ENCODE measurements at places on chromosomes 11 and 22.
A peak's percentile ranks its signal among the peaks of the same experiment; 100 is the strongest.

DNA sequence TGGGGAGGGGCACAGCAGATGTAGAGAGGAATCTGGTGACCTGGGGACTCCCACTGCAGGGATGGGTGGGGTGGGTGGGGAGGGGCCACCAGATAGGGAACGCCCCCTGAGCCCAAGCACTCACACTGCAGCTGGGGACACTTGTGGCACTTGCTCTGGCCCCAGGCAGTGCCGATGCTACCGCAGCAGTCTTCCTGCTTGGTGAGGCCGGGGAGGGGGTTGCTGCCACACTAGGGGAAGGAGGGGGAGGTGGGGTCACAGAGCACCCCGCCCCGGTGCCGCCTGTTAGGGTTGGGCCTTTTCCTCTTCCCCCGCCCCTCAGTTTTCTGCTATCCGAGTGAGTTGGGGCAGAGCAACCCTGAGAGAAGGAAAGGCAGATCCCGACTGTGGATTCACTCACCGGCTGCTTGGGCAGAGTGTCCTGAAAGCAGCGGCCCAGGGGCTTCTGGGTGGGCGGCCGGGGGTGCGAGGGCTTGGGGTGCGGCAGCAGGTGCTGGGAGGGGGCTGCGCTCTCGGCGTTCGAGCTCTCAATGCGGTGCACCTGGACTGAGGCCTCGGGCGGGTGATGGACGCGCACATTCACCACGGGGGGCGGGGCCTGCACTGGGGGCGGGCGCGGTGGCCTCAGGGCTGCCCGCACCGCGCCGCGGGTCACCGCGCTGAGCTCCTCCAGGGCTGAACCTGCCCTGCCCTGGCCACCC, 4.7 kb downstream of the LTBP3 start:
- no peak for DNase-seq

DNA sequence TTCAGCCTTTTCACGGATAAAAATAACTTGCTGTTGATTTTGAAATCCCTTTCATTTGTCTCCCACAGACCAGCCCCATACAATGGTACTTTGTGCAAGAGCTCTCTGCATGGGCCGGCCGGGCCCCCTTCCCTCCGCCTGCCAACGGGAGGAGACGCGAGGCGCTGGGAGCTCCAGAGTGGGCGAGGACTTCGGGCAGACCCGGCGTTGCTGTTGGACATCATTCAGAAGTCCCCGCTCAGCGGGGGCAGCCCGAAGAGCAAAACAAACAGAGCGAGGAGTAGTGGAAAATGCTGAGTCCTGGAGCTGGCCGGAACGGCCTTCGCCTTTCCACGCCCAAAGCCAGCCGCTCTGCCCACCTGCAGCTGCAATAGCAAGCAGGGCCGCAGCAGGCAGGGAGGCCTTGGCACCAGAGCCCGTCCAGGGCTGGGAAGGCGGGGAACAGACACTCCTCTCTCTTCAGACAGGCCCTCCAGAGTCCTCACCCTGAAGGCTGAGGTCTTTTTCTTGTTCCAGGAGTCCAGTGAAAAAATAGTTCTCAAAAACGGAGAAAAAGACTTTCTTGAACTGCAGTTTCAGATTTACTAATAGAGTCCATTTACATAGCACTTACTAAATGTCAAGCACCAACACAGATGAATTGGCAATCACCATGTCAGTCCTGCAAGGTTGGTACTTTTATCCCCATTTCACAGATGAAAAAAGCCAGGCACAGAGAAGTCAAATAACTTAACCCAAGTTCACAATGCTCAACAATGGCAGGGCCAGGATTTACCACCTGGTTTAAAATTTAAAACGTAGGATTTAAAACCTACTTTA, 135.5 kb downstream of the ETS1 start:
- no peak for DNase-seq

GRCh38 chr11:17478070-17478469, 1.4 kb upstream of the ABCC8 start:
- no peak for DNase-seq

DNA sequence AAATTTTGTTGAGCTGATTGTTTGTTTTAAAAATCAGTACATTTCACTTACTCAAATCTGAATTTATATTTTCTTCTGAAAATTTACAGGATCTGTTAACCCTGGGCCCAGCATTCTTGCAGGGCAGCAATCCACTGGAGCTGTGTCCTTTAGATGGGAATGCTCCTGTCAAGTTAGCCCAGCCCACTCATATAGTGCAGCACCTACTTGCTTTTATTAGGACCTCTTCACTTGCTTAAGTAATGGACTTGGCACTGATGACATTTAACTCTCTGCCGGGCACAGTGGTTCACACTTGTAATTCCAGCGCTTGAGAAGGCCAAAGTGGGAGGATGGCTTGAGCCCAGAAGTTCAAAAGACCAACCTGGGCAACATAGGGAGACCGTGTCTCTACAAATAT, 89.6 kb downstream of the HSD17B12 start:
- no peak for DNase-seq

- peak; percentile 49 for DNase-seq
These were observed 43.2 kb upstream of the DLAT start for GRCh38 chr11:111982019-111982464.

DNA sequence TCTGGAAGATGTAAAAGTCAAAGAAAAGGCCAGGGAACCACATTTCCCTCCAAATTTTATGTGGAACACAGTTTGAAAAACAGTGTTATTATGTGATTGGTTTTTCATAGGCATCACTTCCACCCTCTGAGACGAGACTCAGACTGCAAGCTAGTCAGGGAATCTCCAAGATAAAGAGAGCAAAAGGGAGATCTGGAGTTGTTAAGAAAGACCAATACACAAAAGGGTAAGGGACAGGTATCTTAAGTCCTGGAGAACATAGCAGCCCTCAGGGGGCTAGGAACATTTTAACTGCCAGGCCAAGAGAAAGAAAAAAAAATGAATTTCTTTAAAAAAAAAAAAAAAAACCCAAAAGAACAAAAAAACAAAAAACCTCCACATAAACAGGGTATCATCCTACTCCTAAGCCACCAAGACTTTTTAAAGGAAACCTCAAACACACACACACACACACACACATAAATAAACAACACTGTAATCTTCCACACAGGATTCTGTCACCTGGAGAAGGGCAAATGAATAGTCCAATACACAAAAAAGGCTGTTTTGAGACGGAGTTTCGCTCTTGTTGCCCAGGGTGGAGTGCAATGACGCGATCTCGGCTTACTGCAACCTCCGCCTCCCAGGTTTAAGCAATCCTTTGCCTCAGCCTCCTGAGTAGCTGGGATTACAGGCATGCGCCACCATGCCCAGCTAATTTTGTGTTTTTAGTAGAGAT, 44.5 kb downstream of the CELF1 start:
- no peak for DNase-seq

GRCh38 chr11:112583261-112583893, 322.7 kb upstream of the PLET1 start:
- no peak for DNase-seq

GRCh38 chr22:45787759-45788158, 116.1 kb downstream of the ATXN10 start:
- no peak for DNase-seq

DNA sequence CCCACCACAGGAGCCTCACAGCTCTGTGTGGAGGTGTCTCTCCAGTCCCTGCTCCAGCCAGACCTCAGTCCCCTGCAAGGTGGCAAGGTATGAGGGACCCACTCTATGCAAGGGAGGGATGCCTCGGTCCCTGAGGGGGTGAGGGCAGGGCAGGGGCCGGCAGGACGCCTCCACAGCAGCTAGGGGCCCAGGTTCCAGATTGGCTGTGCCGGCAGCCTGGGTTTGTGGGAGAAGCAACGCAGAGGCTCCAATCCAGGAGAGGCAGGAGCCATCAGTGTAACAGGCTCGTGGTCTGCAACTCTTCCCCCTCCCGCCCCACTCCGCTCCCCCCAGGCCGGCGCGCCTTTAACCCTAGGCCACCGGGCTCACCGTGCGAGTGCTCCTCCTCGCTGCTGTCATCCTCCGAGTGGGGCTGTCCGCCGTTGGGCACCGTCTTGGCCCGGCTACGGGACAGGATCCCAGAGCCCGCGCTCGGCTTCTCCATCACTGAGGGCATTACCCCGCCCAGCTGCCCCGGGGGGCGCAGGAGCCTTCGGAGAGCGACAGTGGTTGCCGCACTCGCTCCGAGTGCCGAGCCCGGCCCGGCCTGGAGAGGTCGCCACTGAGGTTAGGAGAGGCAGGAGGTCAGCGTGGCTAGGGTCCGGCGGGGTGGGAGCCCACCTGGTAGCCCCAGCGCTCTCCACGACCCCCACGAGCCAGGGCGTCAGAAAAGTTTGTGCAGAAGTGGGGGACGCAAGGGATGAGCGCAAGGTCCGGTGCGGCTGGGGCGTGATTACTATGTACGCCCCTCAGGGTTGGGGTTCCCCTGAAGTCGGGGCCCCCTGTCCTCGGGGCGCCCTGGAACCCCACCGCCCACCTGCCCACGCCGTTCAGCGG, 765 bp downstream of the RCOR2 start:
- DNase-seq: peak; percentile 90

GRCh38 chr11:28727254-28727653, 619.1 kb downstream of the METTL15 start:
- DNase-seq: no peak

GRCh38 chr11:130924750-130925149, 8.5 kb upstream of the SNX19 start:
- DNase-seq: no peak

DNA sequence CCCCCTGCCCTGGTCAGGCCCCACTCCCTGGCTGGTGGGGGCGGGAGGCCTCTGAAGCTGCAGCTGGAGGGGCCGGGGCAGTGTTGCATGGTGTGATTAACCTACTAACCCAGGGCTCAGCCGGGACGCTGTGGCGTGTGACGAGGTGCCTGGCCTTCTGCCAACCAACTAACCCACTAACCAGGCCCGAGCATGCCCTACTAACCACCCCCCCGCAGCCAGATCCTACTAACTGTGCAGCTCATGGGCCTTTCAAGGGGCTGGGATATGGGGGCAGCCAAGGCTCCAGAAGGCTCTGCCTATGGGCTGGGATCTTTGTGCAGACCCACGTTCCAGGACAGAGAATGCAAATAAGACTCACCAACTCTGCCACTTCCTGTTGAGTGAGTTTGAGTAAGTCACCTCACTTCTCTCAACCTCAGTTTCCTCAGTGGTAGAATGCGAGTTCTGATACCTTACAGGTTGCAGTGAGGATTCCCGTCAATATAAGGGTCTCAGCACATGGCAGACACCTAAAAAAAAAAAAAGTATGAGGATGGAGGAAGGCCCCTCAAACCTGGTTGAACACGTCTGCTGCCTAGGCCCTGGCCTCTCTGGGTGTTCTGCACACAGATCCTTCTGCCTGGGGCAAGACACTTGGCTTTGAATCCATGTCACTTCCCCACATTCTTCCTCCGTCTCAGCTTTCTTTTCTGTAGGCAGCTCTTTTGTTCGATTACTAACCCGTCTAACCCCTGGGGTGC, 14.1 kb downstream of the MIAT start:
- no peak for DNase-seq

- no peak for DNase-seq
These were observed 9.0 kb upstream of the OR6M1 start for GRCh38 chr11:123815122-123815521.

- no peak for DNase-seq
These were observed 18.4 kb downstream of the PARVB start for GRCh38 chr22:44042249-44043218.

DNA sequence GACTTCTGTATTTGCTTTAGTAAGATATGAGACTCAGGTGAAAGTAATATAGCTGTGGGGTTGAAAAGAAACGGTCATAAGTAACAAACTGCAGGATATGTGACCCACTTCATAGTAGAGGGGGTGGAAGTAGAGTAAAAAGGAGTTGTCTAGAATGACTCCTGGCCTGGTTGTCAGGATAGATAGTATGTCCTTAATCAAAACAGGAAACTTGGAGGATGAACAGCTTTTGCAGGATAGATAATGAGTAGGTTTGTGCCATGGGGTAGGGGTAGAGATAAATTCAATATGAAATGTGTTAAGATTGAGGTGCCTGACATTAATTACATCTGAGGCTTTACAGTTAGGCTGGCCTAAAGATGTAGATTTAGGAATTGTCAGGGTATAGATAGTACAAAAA, 47.0 kb upstream of the B3GNT6 start:
- DNase-seq: no peak

GRCh38 chr11:119711476-119711875, 17.5 kb downstream of the NECTIN1 start:
- DNase-seq: no peak

DNA sequence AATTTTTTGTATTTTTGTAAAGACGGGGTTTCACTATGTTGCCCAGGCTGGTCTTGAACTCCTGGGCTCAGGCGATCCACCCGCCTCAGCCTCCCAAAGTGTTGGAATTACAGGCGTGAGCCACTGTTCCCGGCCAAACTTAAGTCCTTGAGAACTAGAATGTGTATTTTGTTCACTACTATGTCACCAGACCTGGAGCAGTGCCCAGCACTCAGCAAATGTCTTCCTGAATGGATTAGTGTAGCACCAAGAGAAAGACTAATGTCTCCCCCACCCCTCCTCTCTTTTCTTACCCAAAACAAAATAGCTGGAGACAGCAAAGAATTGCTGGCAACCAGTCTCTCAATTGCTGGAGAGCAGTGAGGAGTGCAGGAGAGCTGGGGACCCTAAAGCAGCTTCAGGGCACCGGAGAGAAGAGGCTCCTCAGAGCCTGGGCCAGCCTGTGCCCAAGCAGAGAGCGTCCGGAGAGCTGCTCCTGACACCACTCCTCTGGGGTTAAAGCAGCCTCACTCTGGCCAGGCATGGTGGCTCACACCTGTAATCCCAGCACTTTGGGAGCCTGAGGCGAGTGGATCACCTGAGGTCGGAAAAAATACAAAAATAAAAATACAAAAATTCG, 14.9 kb downstream of the SLC25A18 start:
- DNase-seq: no peak

- DNase-seq: peak; percentile 32
These were observed 619 bp downstream of the LRRC75B start for GRCh38 chr22:24592058-24592850.

- DNase-seq: no peak
These were observed 41.6 kb downstream of the F2 start for GRCh38 chr11:46760429-46761128.

- peak; percentile 74 for DNase-seq
These were observed at the start of gene CARD10 for GRCh38 chr22:37519268-37520195. TSS of gene CARD10 (minus strand) at chr22:37519415. CDS start at chr22:37519200, 215 bp downstream.

DNA sequence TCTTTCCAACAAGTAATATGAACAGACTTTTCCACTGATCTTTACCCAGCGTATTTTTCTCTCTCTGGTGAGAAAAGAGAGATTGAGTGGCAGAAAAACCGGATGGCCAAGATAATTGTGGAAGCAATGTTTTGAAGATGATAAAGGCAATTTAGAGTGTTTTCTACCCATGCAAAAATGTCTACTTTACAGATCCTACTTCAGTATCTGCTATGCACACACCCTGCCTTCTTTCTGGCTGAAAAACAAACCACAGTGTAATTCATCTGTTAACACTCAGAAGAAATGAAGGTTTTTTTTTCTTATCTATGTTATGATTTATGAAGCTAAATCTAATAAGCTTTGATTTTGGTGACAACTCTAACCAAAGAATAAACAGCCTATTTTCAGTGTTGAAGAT, 56.8 kb downstream of the SLC5A12 start:
- no peak for DNase-seq

- peak; percentile 68 for DNase-seq
These were observed at the start of gene SCARF2 for GRCh38 chr22:20437613-20438426. TSS of gene SCARF2 (minus strand) at chr22:20437825. CDS start at chr22:20437754, 71 bp downstream.

GRCh38 chr11:45933131-45933831, 10.8 kb downstream of the LARGE2 start:
- no peak for DNase-seq

Measured in HuH-7.5 (cell line).